ENCODE measurements at places on chromosomes 11 and 22.
A peak's percentile ranks its signal among the peaks of the same experiment; 100 is the strongest.

DNA sequence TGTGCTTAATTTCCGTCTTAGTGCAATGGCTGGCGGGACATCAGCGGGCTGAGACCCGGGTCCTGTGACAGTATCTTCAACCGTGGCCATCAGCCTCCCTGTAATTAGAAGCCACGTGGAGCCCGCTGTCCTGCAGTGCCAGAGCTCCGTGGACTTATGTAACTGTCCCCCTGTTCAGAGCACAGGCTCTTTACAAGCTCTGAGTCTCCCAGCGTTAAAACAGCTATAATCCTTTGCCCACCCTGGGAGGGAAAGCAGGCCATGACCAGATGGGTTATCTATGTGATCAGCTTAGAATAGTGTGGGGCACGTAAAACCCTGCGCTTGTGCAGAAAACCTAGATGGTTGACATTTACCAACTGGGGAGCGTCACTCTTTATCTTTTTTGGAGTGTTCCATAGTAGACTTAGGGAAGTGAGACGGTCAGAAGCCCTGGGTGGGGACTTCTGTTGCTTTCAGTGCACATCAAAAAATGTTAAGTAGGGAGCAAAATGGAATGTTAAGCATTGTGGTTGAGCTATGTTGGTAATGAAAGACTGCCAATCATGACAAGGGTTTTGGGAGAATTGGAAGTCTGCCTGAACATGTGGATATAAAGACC is 103.5 kb upstream of the CADM1 start:
- DNase-seq = no peak

GRCh38 chr22:39905687-39906086 is 4.8 kb downstream of the GRAP2 start:
- no peak for DNase-seq

DNA sequence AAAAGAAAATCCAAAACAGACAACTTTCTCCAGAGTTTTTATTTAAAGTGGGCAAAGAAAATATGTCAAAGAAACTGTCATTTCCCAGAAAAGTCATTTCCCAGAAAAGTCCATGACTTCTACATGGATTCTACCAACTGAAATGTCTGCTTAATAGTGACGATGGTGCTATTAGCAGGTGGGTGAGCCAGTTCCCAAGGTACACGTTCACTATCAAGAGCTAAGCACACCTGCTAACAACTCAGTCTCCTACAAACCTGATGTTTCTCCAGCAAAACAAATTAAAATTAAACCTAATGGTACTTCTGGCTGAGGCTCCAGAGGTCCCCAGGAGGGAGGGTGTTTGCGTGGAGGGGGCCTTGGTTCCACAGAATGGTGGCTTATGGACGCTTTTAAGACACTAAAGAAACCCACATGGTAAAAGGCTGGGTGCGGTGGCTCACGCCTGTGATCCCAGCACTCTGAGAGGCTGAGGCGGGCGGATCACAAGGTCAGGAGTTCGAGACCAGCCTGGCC is 26.8 kb downstream of the POU2AF1 start:
- DNase-seq = no peak

DNA sequence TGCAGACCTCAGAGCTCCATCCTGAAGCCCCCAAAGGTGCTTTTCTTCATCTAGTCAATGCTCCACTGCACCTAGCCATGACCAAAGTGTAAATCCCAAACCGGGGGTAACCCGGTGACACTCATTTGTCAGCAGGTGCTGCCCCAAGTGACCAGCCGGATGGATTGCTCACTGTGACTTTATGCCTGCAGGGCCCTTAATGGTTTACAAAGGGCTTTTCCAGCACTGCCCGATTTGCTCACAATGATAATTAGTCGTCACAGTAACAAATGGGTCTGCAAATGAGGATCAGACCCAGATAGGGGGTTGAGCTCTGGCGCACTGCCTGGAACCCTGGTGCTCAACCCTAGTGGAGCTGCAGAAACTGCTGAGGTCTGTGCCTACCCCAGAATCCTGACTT is 45.7 kb upstream of the CD5 start:
- DNase-seq = no peak

DNA sequence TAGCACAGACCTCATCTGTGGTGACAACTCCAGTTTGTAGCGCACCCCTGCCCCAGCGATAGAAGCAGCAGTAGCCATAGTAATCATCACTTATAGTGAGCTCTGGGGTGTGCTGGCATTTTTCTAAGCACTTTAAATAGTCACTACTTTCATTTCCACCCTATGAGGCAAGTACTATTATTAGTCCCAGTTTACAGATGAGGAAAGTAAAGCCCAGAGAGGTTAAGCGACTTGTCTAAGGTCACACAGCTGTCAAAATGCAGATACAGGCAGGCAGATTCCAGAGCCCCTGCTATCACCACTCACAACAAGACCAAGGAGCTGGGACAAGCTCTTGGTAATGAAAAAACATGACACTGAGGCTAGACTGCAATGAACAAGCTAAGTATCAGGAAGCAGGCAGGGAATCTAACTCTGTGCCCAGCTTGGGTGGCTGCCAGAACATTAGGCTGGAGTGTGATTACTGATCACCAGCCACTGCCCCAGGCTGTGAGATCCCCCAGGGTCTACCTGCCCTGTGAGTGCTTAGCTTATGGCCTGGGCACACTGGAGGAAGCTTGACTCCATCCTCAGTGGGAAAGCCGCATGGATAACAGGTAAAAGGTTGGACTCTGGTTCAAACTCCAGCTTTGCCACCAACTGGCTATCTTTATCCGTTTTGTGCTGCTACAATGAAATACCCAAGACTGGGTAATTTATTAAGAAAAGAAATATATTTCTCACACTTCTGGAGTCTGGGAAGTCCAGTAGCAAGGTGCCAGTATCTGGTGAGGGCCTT is 561.1 kb downstream of the MN1 start:
- no peak for DNase-seq

DNA sequence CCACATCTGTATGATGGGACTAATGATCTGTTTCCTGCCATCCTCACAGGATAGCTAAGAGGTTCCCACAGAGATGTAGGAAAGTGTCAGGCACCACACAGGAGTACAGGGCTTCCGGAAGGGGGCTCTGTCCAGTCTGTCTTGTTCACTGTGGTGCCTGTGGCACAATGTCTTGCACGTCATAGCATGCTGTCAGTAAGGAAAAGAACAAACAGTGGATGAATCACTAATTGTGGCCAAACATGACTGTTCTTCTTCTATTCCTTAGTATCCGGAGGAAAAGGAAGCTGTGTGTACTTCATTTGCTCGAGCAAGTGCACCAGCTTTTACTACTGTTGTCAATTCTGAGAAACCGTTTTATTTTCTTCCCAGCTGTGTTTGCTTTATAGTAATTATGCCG is 73.4 kb upstream of the YWHAH start:
- DNase-seq = peak; percentile 83

DNA sequence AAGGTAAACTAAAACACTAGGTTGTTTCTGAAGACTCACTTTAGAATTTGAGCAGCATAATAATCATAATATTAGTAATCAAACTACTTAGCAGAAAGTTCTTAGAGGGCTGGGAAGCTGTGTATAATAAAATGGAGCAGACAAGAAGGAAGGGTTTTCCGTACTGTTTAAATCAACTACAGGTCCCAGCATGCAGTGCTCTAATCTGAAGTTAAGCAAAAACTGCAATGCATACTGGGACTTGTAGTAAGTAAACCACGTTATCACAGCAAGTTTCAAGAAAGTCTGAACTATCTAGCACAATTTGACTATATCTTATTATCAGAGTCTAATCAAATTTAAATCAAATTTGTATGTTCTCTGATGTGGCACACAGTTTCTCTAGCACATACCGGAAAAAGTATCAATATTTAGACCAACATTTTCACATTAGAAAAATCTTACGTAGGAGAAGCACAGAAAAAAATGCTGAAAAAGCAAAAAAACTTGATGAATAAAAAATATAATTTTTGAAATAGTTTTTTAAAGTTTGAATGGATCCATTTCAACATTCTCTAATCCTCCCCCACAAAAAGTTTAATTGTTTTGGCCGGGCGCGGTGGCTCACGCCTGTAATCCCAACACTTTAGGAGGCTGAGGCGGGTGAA is 8.2 kb downstream of the PHF21A start:
- DNase-seq = peak; percentile 67

DNA sequence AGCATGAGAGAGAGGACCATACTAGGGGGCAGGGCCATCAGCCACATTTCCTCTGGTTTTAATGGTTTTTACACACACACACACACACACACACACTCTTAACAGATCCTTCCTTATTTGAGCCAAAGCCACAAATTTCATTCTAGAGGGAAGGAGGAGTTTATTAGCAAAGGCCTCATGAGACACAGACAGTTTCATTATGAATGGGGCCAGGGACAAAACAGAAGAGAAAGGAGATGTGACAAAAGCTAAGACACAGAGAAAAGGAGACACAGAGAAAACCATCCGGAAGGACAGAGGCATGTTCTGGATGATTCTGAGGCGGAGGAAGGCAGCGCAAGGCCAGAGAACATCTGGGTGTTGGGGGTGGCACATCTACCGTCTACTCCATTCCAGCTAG is 32.2 kb upstream of the ARFGAP3 start:
- DNase-seq = no peak

Measured in LHCN-M2 (cell line).